ENCODE measurements at places on chromosomes 1 and 21.

DNA sequence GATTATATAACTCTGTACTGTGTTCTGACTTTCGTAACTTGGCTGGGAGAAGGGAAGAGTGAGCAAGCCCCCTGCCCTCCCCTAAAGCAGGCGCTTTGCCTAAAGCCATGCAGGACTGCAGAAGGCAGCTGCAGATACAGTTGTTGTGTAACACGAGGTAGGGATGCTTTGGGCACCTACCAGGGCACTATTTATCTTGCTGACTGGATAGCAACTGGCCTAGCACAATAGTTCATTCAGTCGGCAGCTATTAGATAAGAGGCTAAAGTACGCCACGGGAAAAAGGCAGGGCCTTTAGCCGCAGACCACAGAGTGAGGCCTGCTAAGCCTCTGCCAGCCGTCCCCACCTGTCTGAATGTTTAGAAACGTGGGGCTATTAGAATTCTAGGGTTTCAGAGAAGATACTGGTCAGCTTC lies 80.9 kb downstream of the TTC3 start:
- DNase-seq = peak; percentile 63

GRCh38 chr1:174967845-174968705 lies 31.7 kb upstream of the CACYBP start:
- no peak for DNase-seq

GRCh38 chr1:93631626-93632365 lies 49.8 kb downstream of the BCAR3 start:
- DNase-seq = no peak

DNA sequence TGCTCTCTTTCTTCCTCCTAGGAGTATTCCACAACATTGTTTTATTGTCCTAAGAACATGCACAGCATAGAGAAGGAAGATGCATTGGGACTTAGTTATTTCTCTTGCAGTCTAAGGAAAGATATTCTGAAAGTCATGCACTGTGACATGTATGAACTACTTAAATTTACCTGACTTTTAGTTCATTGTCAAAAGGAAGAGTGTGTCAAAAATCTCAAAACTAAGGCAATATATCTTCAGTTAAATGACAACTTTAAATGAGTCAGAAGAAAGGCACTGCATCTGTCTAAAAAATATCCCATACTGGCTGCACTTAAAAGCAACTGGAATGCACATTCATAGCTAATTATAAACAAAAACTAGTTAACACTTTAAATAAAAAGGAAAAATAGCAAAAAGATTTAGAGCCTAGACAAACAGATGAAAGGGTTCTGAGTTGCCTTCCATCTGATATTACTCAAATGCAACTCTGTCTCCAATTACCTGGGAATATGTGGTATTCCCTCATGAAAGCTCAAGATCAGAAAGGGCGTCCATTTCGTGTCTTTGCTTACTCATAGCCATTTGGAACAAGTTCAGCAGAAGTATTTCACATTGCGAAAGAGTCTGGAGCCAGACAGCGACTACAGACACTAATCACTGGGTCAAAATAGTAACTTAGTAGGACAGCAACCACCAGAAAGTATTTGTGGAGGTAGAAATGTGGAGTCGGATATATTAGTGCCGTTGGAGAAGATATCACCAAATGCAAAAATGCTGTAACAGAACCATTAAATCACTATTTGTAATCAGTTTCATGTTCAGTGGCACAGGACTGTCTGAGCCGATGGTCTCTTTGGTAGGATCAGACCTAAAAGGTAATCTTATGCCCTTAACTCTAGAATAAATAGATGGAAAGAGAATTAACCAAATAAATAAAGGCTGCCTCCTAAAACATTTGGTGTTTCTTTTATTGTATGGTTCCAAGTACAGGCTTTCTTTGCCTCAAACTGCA lies 225.7 kb downstream of the GREM2 start:
- peak; percentile 87 for DNase-seq

- peak; percentile 82 for DNase-seq
Measured at GRCh38 chr1:42420911-42421585, 34.8 kb downstream of the ZMYND12 start.

GRCh38 chr1:101236516-101237228 lies at the start of gene S1PR1:
Gene S1PR1, plus strand, starts transcription at chr1:101237019. Its CDS starts 1,966 bp downstream, at chr1:101238985.
- peak; percentile 92 for DNase-seq

- DNase-seq = peak; percentile 98
Measured at GRCh38 chr1:225735252-225736149, 42.1 kb upstream of the SRP9 start.

DNA sequence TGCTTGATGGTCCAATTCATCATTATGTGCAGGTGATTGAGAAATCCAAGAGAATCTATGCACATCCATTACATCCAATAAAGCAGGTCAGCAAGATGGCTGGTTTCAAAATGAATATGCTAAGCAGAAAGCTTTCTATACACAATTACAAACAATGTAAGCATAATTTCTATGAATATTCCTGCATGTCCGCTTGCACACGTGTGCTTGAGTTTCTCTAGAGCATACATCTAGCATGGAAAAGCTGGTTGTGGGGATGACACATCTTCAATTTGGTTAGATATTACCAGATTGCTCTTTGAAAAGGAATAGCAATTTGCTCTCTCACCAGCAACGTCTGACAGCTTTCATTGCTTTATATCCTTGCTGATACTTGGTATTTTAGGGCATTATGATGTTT lies 160.4 kb upstream of the HMGB4 start:
- no peak for DNase-seq

GRCh38 chr1:221725735-221726672 lies 15.9 kb downstream of the DUSP10 start:
- peak; percentile 54 for DNase-seq

GRCh38 chr1:22056936-22057335 lies 4.4 kb downstream of the CDC42 start:
- no peak for DNase-seq

- DNase-seq = no peak
Measured at GRCh38 chr1:83746234-83746633, 252.7 kb downstream of the TTLL7 start.

GRCh38 chr1:19529664-19530063 lies 44.3 kb upstream of the CAPZB start:
- DNase-seq = no peak

GRCh38 chr1:98706173-98706843 lies 44.8 kb downstream of the SNX7 start:
- no peak for DNase-seq

GRCh38 chr1:40309374-40310128 lies 7.5 kb downstream of the COL9A2 start:
- DNase-seq = no peak

GRCh38 chr1:164325786-164326185 lies 233.2 kb upstream of the PBX1 start:
- no peak for DNase-seq

All from fibroblast of pulmonary artery (primary cell).